ENCODE measurements at places on chromosomes 16 and 17.
A peak's percentile ranks its signal among the peaks of the same experiment; 100 is the strongest.

GRCh38 chr16:75443298-75443697, 10.0 kb upstream of the CFDP1 start:
- DNase-seq: no peak

- DNase-seq: no peak
These were observed 471.5 kb downstream of the CDH8 start for GRCh38 chr16:61564716-61565115.

DNA sequence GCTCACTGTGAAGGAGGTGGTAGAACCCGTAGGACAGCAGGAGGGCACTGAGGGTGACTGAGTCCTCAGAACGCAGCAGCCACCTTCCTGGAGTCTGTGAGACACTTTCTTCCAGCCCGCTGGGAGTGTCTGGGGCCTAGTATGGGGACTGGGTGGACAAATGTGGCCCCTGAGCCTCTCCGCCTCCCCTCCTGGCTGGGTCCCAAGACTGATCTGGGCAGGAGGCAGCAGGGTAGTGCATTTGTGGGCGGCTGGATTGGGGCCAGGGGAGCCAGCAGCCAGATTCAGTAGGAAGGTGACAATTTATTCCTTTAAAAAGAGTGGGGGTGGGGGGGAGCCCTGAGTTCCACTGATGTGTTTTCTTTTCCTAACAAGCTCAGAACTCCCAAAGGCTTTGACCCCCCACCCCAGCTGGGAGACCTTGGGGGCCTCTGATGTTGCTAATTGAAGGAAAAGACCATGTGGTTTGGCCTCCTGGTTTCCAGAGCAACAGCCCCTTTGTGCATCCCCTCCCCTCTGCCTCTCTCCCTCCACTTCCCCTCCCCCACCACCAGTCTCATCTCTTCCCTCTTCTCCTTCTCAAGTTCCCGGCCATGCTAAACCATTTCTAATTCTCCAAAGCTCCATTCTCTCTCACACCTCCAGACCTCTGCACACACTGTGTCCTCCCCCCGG, 4.4 kb downstream of the CLEC19A start:
- DNase-seq: no peak

- DNase-seq: no peak
These were observed 131.7 kb downstream of the KATNIP start for GRCh38 chr16:27681681-27682080.

- no peak for DNase-seq
These were observed 21.0 kb downstream of the PMM2 start for GRCh38 chr16:8818504-8819270.

GRCh38 chr16:11354733-11355574, 9.7 kb downstream of the RMI2 start:
- peak; percentile 61 for DNase-seq

- no peak for DNase-seq
These were observed 58.1 kb downstream of the METRNL start for GRCh38 chr17:83137523-83137922.

DNA sequence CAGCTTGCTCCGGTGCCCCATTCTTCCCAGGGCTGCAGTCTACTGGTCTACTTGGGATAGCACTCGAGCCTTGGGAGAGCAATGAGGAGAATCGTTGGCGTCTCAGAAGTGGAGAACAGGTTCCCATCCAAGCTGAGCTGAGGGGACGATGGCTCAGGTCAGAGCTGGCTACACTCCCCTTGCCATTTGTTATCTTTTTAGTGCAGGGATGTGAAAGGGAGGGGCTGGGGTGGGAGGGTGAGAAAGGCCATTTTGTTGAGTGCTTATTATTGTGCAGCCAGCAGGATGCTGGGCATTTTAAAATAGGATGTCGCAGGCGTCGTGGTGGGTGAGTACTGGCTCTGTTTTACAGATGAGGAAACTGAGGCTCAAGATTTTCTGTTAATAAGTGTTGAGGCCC, 410.8 kb downstream of the SNX29 start:
- DNase-seq: no peak

DNA sequence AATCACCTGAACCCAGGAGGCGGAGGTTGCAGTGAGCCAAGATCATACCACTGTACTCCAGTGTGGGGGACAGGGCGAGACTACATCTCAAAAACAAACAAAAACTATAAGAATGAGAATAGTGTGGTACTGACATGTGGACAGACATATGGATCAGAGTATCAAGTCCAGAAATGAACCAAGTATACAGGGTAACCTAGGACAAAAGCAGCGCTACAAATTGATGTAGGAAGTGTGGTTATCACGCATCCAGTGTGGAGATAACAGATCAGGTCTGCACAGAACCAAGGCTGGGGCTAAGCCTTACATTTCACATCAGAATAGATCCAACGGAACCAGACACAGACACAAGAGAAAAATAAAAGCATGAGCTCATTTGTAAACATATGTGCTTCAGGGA, 23.0 kb upstream of the C16orf95 start:
- no peak for DNase-seq
